ENCODE measurements at places on chromosomes 5 and 9.

DNA sequence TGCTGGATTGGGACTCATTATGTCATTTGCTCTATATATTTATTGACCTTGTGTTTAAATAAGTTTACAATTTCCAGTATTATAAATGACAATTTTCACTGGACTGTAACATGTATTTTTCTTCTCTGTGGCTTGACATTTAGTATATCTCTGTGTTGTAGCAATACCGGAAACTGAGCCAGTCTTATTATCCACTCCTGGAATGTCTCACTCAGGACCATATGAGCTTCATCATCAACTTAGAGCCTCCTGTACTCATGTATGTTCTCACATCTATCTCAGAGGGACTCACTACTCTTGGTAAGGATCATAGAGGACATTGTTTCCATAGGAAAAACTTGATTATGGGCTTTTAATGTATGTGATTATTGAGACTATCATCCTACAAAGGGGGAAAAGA is 66.5 kb upstream of the TLX3 start:
- DNase-seq = no peak

- no peak for DNase-seq
Observed at GRCh38 chr5:95032801-95033200, 252.1 kb downstream of the MCTP1 start.

- no peak for DNase-seq
Observed at GRCh38 chr5:73121119-73121463, 716 bp downstream of the TMEM171 start.

GRCh38 chr5:169628892-169629291 is 8.2 kb upstream of the DOCK2 start:
- no peak for DNase-seq

DNA sequence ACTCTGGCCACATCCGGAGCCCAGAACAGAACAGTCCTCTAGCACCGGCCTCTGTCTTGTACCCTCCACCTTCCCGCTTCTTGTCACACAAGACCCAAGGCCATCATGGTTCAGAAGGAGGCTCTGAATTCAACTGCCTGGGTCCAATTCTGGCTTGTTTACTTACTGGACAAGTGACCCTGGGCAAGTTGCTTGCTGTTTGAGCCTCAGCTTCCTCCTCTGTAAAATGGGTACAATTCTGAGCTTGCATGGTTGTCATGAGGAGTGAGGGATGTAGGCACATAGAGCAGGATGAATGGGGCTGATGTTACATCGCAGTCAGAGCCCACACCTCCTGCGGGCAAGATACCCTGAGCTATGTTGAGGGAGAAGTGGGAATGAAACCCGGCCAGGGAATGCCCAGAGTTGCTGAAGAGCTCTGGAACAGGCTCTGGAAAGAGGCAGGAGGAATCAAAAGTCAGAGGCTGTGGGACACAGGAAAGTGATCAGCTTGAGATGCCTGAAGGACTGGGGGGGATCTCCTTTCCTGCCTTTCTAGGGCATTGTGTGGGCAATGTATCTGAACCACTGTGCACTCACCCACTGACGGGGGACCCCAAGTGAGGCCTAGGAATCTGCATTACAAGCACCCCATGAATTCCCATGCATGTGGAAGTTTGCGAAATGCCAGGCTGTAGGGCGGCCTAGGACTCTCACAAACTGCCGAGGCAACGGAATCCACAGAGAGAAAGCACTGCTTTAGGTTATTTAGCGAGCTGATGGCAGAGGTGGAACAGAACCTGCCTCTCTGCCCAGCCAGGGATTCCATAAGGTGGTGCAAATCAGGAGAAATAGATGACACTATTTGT is 29.4 kb upstream of the IL17B start:
- no peak for DNase-seq

GRCh38 chr5:40029711-40030495 is 605.1 kb upstream of the DAB2 start:
- no peak for DNase-seq

GRCh38 chr5:167773668-167774301 is 517.7 kb upstream of the WWC1 start:
- DNase-seq = no peak

GRCh38 chr9:82037126-82037525 is 48.6 kb downstream of the SPATA31D1 start:
- DNase-seq = no peak

DNA sequence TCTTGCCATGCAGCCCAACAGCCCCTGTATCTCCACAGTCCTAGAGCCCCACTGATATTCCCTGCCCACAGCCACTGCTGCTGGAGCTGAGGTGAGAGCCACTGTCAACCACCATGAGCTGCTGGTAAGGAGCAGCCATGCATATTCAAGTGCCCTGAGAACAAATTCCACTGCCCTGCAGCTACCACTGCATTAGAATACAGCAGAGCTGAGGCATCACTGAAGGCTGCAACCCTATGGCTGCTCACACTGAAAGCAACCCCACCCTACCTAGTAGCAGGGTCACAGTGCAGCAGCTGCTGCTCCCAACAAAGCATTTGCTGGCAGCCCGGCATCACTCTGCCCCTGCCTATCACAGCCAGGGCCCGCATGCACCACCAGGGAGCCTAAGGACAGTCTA is 68.6 kb downstream of the SKIC3 start:
- DNase-seq = no peak

DNA sequence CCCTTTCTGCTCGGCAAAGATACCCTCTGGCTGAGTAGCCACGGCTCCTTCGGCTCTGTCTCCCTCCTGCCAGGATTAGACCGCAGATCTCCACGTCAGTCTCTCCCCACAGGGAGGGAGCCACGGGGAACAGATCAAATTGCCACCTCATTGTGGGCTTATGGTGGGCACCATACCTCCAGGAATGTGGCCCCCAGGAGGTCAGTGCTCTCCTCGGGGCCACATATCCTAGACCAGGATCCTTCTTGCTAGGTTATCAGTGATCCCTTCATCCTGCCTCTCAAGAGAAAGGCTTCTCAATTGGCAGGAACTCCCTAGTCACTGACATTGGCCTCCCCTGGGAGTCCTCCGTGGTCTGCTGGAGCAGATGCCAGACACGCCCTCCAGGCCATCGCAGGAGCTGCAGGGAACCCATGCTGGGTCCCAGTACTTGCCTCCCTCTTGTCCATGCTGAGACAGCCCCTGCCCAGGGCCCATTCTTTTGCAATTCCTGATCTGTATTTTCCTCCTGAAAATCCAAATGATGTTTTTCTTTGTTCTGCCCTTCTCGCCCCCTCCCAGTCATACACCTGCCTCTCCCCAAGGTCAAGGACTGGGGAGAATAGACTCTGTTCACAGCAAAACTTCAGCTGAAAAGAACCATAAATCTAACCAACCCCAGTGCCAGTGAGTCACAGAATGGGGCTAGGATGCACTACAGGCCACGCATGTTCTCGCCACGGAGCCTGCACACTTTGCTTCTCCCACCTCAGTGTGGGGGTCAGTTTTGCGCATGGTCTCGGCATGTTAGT is 31.6 kb upstream of the ENHO start:
- no peak for DNase-seq

DNA sequence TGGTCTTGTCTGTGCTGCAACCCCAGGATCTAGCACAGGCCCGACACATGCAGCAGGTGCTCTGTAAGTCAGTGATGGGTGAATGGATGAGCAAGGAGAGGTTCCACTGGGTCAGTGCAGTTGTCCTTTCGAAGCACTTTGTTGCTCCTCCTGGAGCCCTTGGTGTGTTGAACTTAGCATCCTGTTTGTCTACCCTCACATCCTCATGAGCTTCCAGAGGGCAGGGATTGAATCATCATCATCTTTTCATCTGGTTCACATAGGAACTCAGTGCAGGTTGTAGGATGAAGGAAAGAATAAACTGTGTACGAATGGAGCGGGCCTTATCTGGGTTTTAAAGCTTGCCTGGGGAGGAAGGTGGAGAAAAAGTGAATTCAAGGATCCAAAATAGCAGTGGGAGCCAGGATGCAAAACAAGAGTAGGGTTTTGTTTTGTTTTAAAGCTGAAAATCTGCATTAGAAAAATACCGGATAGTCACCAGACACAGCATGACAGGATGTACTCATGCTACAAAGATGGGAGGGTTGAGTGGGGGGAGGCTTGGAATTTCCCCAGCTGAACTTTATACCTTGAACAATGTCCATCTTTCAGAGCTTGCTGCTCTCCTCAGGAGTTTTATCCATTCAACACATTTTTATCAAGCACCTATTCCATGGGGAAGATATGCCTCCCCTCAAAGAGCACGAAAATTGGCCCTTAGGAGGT is 55.8 kb downstream of the PTTG1 start:
- no peak for DNase-seq

DNA sequence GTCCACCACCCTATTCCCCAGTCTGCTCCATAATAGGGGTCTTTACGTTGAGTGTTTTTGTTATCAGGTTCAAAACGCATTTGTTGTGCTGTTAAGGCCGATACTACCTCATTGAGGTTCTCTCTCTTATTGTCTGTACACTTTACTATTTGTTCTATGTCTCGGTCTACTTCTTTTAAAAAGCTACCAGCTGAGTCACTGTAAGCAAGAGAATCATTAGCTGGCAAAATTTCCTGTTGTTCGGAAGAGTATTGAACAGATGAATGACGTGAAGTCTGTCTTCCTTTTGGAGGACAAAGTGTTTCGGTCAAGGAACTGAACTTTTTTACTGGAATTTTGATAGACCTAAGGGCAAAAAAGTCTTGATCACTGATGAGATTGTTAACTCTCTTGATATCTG is 10.3 kb downstream of the LYSMD3 start:
- no peak for DNase-seq

GRCh38 chr5:161378701-161379100 is 167.8 kb downstream of the GABRB2 start:
- DNase-seq = no peak

GRCh38 chr9:88383176-88383575 is 5.1 kb upstream of the SPIN1 start:
- no peak for DNase-seq

DNA sequence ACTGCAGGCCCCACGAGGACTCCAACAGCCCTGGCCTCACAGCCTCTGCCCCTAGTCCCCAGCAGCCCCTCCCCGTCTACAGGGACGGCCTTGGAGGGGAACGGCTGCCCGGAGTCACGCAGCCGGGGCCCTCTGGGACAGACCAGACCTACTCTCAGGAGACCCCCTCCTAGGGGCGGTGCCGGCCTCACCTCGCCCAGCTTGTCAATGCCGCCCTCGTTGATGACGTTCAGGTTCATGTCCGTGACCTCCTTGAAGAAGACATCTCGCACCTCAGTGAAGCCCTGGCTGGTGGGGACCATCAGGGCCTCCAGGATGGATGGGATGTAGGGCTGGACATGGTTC is 58.6 kb downstream of the LRSAM1 start:
- no peak for DNase-seq

GRCh38 chr9:119802621-119803020 is 433.4 kb upstream of the BRINP1 start:
- no peak for DNase-seq

GRCh38 chr5:120139039-120139438 is 325.1 kb upstream of the PRR16 start:
- DNase-seq = no peak

DNA sequence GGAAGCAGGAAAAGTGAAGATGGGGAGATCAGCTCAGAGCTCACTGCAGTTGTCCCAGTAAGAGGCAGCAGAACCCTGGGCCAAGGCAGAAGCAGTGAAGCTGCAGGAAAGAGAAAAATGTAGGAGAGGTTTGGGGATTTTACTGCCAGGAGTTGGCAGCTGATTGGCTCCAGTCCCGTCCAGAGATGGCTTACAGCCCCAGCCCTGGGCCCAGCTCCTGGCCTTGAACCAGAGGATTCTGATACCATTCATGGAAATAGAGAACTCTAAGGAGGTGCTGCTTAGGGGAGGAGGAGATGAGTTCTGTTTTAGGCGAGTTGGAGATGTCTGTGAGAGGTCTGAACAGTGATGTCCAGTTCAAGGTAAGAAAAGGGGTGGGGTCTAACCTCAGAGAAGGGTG is 4.6 kb downstream of the MORN5 start:
- no peak for DNase-seq

DNA sequence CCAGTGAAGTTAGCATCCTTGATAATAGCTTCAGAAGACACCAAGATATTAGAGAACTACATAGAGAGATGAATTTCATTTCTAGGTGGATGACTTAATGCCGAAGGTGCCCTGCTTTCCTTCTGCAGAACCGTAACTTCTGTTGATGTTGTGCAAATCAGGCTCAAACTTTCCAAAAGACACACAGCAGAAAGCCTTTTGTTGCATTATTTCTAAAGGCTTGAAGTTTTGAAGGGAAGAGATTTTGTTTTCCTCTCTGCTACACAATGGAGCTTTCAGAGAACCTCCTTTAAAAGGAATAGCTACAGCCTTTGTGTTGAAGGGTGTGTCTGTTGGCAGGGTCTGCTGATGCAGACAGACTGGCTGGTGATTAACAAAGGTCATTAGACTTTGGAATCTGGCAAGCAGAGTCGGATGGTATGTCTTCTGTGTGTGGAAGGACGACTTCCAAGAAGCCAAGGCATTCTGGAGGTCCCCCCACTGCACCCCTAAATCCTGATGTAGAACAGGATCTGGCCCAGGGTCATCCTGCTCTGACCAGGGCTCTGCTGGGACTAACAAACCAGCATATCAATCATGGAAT is 57.8 kb downstream of the ZNF462 start:
- no peak for DNase-seq

DNA sequence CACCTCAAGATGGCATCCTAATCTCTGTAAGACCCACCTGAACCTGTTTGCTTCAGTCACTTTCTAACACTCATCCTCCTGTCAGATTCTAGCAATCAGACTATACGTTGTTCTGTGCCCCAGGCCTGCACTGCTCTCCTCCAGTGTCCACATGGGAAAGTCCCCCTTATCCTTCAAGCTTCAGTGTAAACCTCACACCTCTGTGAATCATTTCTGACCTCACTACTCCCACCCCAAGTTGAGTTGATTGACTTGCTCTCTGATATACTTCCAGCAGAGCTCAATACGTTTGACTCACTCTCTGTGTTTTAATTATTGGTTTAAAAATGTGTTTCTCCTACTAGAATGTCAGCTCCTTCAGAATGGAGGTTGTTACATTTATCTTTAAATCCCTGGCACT is 240.2 kb downstream of the FBXL17 start:
- no peak for DNase-seq

- DNase-seq = no peak
Observed at GRCh38 chr9:128056887-128057723, 10.0 kb downstream of the NAIF1 start.

- no peak for DNase-seq
Observed at GRCh38 chr5:67058998-67059743, 137.4 kb downstream of the CD180 start.

DNA sequence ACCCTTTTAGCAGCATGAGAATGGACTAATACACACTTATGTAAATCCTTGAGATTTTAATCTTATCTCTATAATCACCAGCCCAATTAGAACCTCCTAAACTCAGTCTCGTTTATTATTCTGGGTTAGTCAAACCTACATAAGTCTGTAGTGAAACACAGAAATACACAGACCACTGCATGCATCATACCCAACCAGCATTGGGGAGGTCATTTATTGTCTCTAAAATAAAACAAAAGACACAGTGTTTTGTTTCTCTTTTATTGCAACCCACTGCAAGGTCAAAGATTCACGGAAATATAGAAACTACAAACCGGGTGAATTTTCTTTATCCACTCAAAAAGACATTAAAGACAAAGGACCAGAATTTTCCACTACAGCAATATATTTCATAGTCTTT is 188.1 kb upstream of the EFNA5 start:
- no peak for DNase-seq

GRCh38 chr5:58025809-58026208 is 434.1 kb downstream of the PLK2 start:
- DNase-seq = no peak

All from effector memory CD8-positive, alpha-beta T cell (primary cell).